ENCODE measurements at places on chromosomes 5 and 9. TPM values are rescaled to one million over a fixed set of nuclear protein-coding genes. Genes with fewer than 3 reads are reported as not detected.

GRCh38 chr5:149314571-149315111 is 30.7 kb upstream of the GRPEL2 start:
- DNase-seq = no peak

DNA sequence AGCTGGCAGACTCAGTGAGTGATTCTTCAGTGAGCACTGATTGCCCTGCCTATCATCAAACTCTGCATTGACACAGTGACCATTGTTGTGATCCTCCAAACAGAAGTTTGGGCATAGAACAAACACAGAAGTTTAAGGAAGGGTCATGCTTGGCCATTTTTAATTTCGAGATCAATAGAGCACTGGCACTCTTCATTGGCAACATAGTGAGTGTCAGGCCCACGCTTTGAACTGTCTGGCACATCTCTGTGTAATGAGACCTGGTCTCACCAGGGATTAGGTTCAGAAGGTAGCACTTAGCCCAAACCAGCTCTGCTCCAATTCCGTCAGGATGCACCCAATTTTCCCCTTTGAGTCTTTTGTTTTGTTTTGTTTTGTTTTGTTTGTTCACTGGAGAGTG is 127.1 kb upstream of the MOCS2 start:
- no peak for DNase-seq

DNA sequence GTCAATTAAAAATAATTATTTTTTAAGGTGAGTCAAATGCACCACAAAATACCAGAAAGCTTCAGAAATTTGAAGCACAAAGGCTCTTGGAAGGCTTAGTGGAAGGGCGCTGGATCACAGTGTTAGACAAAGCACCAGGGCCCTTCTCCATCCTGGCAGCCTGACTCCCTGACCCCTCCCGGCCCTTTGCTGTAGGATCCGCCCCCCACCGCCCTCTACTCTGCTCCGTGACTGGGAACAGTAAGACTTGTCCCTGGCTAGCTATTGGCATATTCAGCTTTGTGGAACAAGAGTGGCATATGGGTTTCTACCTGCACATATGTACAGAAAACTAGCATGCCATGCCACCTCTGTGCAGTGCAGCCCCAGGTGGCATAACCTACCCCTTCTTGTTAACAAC is 222.1 kb downstream of the SYK start:
- no peak for DNase-seq

- DNase-seq = no peak
Measured at GRCh38 chr9:76115982-76116646, 225.6 kb downstream of the PCSK5 start.

DNA sequence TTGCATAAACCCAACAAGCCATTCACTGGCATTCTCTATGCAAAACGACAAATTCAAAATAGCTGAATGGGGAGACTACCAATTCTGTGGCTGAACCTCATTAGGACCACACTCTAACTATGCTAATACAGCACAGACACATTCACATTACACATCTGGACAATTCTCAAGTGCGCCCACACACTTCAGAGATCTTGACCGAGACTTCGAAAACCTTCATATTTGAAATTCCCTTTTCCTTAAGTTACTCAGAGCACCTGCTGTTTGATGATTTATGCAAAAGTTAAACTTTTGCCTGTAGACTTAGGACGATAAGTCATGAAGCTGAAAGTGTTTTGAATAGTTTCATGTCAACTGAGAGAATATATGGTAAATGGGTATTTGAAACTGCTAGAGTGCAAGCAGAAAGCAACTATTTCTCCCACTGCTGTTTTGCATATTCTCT is 111.9 kb downstream of the FBN2 start:
- no peak for DNase-seq

DNA sequence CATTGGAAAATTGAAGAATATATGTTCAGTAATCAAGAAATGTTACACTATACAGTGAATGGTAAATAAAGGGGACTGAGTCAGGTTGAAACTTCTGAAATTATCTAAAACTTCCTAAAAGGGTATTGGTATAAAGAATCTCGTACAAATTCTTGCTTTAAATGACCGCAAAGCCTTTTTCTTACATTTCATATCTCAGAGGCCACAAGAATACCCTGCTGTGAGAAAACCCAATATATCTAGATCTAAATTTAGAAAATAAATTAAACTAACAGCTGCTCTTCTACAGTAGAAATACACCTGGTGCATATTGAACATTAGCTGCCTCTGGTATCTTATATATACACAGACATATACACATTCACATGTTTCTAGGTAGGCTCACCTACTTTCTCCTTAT is 221.7 kb downstream of the PCSK5 start:
- DNase-seq = no peak

GRCh38 chr9:83456226-83456625 is 82.0 kb downstream of the FRMD3 start:
- DNase-seq = no peak

- no peak for DNase-seq
Measured at GRCh38 chr5:170143710-170144109, 38.0 kb downstream of the FOXI1 start.

- DNase-seq = no peak
Measured at GRCh38 chr5:144035046-144035740, 135.3 kb downstream of the YIPF5 start.

DNA sequence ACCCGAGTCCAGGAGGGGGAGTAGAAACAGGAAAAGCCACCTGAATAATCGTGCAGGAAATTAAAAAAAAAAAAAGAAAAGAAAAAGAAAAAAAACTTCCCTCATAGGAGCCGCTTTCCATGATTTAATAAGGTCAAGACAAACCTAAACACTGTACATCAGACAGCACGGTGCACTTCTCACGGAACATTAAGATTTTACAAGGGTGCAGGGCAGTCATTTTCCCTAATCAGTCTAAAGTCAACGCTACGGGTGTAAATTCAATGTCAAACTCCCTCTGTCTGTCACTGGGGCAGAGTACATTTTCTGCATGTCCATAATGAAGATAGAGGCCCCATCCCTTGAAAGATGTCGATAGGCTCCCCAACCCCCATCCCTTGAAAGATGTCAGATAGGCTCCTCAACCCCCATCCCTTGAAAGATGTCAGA is 139.7 kb downstream of the TSSK1B start:
- no peak for DNase-seq

- no peak for DNase-seq
Measured at GRCh38 chr5:39775086-39775796, 350.5 kb upstream of the DAB2 start.

DNA sequence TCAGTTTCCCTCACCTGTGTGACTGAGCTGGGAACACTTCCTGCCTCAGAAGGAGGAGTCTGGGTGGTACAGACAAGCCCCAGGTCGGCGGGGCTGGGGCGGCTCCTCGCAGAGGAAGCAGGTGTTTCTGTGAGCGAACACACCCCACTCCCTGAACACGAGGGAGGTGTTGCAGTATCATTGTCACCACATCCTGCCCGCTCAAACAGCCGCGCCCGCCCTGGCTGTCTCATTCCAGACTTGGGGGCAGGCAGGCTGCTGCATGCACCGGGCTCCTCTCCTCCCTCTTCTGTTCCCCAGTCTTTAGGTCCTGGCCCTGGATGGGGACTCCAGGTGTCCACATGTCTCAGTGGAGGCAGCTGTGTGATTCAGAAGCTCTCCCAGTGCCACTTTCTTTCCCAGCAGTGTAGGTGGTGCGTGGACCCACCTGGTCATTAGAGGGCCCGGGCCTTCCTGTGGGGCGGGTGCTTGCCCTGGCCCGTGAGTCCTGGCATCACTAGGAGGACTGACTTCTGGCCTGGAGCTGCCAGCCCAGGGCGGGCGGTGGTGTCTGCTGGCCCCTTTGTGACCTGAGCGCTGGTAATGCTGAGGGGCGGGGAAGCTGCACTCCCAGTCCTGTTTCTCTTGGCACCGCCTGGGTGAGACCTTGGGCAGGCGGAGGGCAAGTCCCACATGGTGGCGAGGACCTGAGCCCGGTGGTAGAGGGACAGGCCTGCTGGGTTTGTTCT is 18.3 kb upstream of the PHYHD1 start:
- no peak for DNase-seq

GRCh38 chr9:13726746-13727145 is 447.3 kb upstream of the MPDZ start:
- DNase-seq = no peak

GRCh38 chr9:82513976-82514735 is 525.6 kb downstream of the SPATA31D1 start:
- DNase-seq = no peak

GRCh38 chr5:176492431-176492830 is 44.2 kb downstream of the FAF2 start:
- DNase-seq = no peak

DNA sequence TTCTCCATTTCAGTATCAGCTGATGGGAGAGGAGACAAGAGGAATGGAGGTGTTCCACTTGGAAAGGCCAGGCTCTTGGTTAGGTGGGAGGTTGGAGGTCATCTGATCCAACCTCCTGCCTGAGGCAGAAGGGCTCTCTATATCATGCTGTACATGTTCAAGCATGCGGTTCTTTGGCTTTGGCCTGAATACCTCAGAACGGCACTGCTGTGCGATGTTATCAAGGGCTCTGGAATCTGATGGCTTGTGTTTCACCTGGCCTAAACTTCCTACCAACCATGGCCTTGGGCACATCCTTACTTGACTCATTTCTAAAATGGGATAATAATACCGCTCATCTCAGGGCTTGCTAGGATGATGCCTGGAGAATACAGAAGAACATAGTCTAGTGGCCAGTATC is 90.1 kb upstream of the FAM169A start:
- DNase-seq = no peak

GRCh38 chr9:103041961-103042360 is 46.8 kb downstream of the CYLC2 start:
- DNase-seq = no peak

DNA sequence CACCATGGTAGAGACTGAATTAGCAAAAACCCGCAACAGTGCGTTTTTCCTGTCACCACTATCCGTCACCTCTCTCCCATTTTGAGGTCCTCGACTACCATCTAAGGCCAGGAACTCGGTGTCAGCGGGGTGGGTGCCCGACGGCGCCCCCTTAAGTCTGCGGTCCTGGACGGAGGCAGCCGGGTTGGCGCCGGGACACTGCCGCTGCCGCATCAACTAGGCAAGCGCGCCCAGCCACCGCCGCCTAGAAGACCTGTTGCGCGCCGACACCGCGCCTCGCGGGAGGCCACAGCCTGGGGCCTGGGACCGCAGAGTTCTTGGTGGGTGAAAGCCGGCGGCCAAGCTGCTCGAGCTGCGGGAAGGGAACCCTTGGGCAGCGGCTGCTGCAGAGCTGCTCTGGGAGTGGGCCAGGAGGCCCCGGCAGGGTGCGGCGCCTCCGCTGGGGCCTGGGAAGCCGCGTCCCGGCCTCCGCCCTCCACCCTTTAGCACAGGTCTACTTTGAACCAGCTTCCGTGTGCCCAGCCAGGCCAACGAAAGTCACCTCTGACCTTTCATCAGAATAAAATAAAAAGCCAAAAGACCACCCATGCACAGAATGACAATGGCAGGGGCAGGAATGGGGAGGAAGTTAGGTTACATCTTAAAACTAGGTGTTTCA is 3.5 kb downstream of the FOXB2 start:
- DNase-seq = peak; percentile 81

DNA sequence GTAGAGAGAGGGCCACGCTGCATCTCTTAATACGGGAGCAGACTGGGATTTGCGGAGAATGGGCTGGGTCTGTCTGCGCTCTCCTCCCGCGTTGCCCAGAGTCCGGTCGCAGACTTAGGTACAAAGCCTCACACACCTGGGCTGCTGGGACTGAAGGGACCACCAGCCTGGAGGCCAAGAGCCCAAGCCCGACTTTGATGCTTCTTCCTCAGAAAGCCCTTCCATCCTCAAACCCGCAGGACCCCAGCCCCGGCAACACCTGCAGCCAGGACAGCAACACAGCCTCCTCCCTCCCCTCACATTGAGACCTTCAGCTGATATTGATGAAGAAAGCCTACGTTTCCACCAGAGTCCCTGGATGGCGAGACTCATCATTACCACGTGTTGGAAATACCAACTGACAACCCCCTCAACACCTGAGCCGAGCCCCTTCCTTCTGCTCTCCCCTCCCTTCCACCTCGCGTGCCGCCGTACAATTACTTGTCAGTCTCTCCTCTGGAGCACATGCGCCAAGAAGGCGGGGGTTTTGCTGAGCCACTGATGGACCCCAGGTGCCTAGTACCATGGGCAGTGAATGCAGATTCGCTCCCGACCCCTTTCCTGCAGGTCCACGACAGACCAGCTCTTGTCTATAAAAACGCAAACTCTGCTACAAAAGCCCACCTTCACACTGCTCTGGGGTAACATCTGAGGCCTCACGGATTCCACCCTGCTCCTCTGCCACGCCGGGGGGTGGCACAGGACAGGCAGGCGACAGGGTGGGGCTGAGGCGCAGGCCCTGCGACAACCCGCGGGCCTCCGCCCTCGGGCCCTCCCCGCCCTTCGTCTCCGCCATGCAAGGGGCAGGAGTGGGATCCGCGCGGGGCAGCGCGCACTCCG is 841 bp downstream of the ASB6 start:
- DNase-seq = no peak

GRCh38 chr5:66704790-66705425 is 108.7 kb downstream of the MAST4 start:
- peak; percentile 8 for DNase-seq

DNA sequence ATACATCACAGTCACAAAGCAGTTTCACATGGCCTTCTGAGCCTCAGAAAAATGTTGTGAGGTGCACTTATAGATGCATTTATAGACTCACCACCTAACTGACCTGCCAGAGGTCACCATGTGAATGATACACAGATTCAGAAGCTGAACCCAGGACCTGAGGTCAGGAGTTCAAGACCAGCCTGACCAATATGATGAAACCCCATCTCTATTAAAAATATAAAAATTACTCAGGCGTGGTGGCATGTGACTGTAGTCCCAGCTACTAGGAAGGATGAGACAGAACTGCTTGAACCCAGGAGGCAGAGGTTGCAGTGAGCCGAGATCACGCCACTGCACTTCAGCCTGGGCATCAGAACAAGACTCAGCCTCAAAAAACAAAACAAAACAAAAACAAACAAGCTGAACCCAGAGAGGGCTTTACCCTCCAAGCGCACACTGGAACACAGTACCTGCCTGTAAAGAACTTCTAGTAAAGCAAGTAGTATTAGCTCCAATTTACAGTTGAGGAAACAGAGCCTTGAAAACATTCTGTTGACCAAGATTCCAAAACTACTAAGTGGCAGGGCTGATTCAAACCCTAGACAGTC is 16.3 kb downstream of the ECPAS start:
- no peak for DNase-seq

GRCh38 chr5:92402045-92402444 is 1018.9 kb upstream of the ARRDC3 start:
- no peak for DNase-seq

DNA sequence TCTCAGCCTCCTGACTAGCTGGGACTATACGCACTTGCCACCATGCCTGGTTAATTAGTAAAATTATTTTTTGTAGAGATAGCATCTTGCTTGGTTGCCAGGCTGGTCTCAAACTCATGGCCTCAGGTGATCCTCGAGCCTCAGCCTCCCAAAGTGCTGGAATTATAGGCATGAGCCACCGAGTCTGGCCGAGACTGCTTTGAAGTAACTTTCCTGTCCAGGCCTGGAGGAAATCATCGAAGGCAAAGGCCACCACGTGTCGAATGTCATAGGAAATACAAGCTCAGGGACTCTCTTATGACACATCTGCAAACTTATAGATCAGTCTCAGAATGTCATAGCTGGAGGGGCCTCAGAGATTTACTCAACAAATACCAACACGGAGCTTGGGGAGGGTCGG is 25.1 kb downstream of the RAPGEF1 start:
- no peak for DNase-seq

Gene DND1
- 1.1 TPM for total RNA-seq

Gene TAF11L5
- total RNA-seq = not detected

Gene CDKN2A
- not detected for total RNA-seq

Gene PDZD2
- total RNA-seq = 1.4 TPM

Gene LCN2
- total RNA-seq = not detected

Gene CYLC2
- total RNA-seq = not detected
